Activated CD4-positive, alpha-beta T cell treated with anti-CD3 and anti-CD28 coated beads, Interleukin-2, amount 10 ng/mL, durations not matched to agents 24 days and 14 days (primary cell): ENCODE measurements at places on chromosomes 6 and 20.

DNA sequence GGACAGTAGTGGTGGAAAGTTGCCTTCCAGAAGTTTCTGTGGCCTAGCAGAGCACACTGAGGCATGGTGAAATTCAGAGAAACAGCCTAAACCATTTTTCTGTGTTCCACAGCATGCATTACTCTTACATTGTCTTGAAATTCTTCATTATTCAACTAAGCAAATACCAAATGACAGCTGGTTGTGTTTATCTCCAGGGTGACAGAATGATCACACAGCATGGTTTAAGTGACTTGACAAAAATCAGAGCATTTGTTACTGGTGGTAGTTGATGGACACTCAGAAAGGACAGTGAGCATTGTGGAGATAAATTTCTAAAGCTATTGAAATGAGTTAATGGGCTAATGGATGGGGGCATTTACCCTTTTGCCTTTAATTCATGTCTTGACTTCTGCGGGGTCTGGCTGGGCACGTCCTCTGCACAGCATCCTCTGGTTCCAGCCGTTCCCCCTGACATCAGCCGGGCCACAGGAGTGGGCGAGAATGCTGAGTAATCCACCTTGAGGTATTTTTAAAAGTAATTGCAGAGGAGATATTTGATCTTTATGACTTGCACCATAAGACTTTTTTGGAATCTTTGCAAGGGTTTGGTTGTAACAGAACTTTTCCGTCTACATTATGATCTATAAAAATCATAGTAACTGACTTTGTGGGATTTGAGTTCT lies 78.9 kb upstream of the SCP2D1 start:
- no peak overlapping the region for H3K4me3 ChIP-seq
- no peak overlapping the region for H3K27ac ChIP-seq
- no peaks in the 10 kb centered on the region for H3K36me3 ChIP-seq
- DNase-seq: no peak
- no peaks in the 10 kb centered on the region for H3K27me3 ChIP-seq

- no peaks in the 10 kb centered on the region for H3K27me3 ChIP-seq
- H3K36me3 ChIP-seq: no peaks in the 10 kb centered on the region
- H3K4me3 ChIP-seq: no peak overlapping the region
- H3K27ac ChIP-seq: no peak overlapping the region
These were observed 129.2 kb downstream of the TRDN start for GRCh38 chr6:123507582-123507981.

GRCh38 chr20:20566516-20566915 lies 145.9 kb downstream of the RALGAPA2 start:
- DNase-seq: no peak
- no peak overlapping the region for H3K27ac ChIP-seq
- peaks cover 10% of the 10 kb centered on the region for H3K36me3 ChIP-seq
- H3K4me1 ChIP-seq: peaks cover 20% of the 10 kb centered on the region
- no peak overlapping the region for H3K4me3 ChIP-seq
- H3K27me3 ChIP-seq: no peaks in the 10 kb centered on the region

DNA sequence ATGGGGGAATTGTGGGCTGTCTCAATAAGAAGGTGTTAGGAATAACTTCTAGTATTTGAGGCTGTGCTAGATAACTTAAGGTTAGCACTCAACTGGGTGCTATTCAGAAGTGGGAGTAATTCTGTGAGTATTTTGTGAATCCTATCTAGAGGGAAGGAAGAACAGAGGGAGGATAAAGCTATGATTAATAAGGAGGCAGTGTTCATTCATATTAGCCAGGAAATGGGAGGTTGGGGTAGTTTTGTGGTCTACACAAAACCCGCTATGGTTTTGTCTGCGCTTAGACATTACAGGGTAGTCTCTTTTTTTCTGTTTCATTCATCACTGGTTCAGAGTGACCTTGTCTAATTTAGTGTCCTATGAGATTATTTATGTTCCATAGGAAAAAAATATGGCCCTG lies 341.0 kb downstream of the ARHGAP18 start:
- H3K27ac ChIP-seq: no peak overlapping the region
- H3K4me1 ChIP-seq: peaks cover 19% of the 10 kb centered on the region
- H3K36me3 ChIP-seq: no peaks in the 10 kb centered on the region
- H3K4me3 ChIP-seq: no peak overlapping the region
- no peaks in the 10 kb centered on the region for H3K27me3 ChIP-seq

DNA sequence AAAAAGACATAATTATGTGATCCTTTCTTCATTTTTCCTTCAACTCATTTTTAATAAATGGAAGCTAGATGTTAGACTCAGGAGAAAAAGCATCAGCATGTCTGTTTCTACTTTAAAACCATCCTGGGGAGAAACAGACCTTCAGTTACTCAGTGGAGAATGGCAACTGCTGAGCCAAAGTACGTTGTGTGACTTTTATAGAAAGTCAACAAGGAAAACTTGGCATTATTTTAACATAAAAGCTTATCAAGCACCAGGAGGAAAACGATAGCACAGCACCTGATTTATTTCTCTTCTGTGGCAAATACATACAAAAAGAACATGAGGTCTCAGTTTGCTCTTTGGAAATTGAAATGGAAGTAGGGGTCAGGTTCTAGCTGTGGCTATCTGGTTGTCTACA lies 115.3 kb upstream of the RIPOR2 start:
- DNase-seq: no peak
- H3K4me3 ChIP-seq: peak overlapping the region; percentile 71
- no peaks in the 10 kb centered on the region for H3K27me3 ChIP-seq
- peaks cover 55% of the 10 kb centered on the region for H3K4me1 ChIP-seq
- H3K27ac ChIP-seq: peak overlapping the region; percentile 92
- H3K36me3 ChIP-seq: no peaks in the 10 kb centered on the region
